ENCODE measurements at places on chromosomes 2 and 18. TPM values are rescaled to one million over a fixed set of nuclear protein-coding genes. Genes with fewer than 3 reads are reported as not detected.

Gene IL1F10
- not detected for total RNA-seq

DNA sequence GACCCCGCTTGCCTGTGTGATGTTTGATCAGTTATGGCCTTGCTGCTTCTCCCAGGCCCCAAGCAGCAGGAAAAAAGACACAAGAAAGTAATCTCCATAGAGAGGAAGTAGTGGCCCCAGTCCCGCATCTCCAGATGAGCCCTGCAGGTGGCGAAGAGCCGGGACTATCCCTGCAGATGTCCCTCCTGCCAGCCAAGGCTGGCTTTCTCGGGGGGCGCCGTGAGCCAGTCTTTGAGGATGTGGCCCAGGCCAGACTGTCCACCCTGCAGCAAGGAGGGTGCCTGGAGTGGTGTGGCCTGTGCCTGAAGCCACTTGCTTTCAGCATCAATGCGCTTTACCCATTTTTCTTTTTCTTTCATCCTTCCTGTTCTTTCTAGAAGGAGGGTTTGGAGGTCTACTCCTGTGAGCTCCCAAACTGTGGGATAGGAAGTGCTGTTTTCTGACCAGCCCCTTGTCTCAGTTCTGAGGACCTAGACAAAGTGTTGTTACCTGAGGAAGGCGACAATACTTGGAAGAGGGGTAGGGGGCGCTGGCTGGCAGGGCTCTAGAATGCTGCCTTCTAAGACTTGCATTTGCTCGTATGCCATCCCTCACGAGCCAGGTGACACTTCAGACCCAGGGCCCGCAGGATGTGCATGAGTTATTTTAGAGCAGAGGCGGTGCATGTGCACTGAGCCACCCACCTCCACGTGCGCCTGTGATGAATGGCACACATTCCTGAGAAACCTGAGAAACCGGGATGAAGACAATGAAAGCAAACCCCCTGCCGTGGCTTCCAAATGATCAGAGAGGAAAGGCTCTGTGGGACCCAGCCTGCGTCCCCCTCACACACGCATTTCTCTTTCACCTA, 255.8 kb downstream of the FBXO15 start:
- DNase-seq, result no peak

DNA sequence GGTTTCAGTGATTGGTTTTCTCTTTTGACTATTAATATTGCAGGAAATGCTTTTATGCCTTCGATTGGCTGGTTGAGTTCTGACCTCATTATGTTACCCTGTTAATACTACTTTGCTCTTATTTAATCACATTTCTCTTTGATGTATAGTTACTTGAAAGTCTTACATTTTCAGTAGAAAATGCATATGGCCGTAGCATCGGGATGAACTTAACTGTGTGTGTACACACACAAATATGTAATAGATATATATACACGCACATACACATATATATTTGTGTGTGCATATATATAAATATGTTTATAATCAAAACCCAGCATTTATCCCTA, 1.6 kb downstream of the EPC2 start:
- DNase-seq, result no peak

- no peak for DNase-seq
Observed at GRCh38 chr2:239671916-239672849, 271.4 kb upstream of the HDAC4 start.

Gene SERPINB13
- not detected for total RNA-seq
